NT2/D1 (cell line): ENCODE measurements at places on chromosomes 7 and 10.

DNA sequence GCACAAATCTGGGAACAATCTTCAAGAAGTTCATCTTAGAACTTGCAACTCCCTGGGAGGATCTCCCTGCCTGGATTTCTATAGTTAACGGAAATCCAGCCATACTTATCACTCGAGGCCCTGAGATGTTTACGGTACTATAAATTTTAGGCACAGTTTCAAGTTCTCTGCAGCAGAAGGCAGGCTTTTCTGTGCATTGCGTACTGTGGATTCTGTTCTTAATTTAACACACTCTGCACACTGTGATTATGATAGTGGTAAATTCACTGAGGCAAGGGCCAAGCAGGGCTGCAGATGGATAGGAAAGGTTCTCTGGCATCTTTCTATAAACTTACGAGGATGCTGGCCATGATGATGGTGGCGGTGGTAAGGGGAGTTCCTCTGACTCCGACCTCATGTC lies 10.6 kb downstream of the INHBA start:
- no peak for DNase-seq

GRCh38 chr10:29106287-29106686 lies 182.6 kb upstream of the LYZL1 start:
- no peak for DNase-seq

DNA sequence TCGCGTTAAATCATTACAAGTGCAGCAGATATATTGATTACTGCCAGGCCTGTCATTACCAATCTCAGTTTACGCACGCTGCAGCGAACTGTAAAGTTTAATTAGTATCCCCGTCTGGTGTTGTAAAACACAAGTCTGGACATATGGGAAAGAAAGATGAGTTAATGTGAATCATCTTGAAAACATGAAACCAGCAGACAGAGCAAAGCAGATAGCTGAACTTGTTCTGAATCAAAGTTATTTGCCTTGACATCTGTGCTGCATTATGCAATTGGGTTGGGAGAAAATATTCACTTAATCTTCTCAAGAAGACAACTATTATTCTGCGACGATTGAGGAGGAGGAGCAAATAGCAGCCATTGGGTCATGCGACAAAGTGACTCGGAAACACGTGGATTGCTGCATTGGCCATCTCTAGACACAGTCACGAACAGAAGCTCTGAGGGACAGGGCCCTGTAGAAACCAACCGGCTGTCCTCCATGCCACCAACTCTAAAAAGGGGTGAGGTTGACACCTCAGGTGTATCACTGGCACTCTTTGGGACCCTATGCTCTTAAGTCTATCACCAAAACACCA lies 156.3 kb upstream of the C7orf33 start:
- no peak for DNase-seq

DNA sequence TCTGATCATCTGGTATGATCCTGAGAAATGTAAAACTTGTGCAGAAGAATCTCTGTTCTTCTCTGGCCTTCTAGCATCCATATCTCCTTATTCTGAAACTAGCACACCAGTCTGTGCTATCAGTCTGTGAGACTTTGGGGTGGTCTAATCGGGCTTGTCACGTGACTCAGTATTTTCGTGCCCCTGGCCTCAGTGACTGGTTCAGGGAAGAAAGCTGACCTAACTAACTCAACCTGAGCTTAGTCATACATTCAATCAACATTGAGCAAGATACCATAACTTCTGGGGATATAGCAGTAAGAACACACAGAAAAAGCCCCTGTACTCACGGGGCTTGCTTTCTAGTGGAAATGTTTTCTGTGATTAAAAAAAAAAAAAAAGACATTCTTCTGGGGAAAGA lies 109.3 kb downstream of the DKK1 start:
- DNase-seq: no peak

GRCh38 chr7:40232242-40232893 lies 97.6 kb downstream of the SUGCT start:
- DNase-seq: peak; percentile 38

GRCh38 chr7:34090816-34091215 lies 185.5 kb downstream of the BMPER start:
- DNase-seq: no peak

GRCh38 chr7:74365322-74366022 lies 76.3 kb downstream of the CLIP2 start:
- peak; percentile 70 for DNase-seq

DNA sequence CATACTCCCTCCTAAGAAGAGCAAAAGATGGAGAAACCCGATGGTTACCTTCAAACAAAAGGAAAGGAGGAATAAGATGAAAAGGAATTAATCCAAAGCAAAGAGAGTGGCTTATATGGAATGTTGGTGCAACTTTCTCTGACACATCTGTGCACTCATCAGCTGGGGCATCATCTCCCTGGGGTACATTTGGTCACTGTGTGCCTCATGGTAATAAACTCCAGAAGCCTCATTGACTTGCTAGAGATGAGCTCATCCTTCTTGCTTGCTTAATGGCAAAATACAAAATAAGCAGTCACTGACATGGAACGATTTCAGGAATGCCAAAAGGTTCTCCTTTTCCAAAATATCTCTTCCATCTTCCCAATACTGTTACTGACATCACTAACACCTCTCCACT lies 22.5 kb downstream of the CAV1 start:
- DNase-seq: no peak
